Fibroblast of skin of left quadriceps (primary cell): ENCODE measurements at places on chromosomes 12 and 14.

DNA sequence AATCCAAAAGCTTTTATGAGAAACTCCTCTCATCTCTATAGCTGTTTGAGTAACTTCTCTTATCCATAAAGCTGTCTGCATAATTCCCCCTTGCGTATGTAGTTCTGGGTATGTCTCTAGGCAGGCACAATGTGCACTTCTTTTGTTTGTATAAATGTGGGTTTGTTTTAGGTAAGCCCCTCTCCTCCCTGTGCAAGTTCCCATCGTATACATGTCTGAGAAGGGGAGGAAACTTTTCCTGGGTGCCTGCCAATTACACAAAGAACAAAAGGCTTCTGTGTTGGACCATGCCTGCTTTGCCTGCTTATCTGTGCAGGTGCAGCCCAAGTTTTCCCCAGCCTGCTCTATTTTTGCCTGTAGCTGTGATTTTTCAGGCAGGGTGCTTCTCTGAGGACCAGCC lies 96.7 kb downstream of the CCER1 start:
- no peak for DNase-seq

DNA sequence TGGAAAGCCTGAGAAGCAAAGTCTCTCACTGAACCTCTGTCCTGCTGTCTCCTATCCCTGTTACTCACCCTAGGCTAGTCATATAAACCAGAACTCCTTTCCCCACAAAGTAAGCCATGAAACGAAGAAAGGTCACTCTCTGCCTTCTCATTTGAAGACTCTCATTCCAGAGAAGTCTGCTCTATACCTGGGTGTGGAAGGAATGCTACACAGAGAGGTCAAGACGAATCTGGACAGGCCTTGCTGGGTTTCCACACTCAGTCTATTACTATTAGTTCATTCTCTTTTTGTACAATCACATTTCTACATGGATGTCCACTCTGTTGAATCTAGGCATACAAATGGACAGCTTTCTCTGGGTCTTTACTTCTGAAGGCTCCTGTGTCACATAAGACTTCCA lies 2.4 kb upstream of the AEBP2 start:
- no peak for DNase-seq

- no peak for DNase-seq
Observed at GRCh38 chr12:2634471-2634870, 160.3 kb upstream of the FKBP4 start.

DNA sequence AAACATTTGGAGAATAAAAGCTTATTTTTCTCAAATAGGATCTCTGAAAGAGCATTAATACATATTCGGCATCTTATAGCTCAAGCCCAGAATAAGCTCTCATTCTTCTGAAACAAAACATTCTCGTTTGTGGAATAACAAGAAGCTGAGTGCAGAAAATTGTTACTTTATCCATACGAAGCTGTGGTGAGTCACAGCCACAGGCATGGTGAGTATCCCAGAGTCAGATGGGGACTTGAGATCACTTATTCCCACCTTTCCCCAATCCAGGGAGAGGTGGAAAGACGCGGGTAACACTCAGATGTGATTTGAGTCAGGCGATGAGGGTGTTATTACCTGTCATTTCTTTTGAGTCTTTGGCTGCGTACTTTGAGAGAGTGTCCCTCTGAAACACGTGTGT lies 214.6 kb upstream of the TMEM132C start:
- no peak for DNase-seq

- DNase-seq, result peak; percentile 17
Observed at GRCh38 chr12:19893514-19893913, 454.2 kb downstream of the AEBP2 start.

- no peak for DNase-seq
Observed at GRCh38 chr14:41806366-41806975, 199.8 kb downstream of the LRFN5 start.

GRCh38 chr14:88599761-88600439 lies 37.1 kb downstream of the ZC3H14 start:
- no peak for DNase-seq

DNA sequence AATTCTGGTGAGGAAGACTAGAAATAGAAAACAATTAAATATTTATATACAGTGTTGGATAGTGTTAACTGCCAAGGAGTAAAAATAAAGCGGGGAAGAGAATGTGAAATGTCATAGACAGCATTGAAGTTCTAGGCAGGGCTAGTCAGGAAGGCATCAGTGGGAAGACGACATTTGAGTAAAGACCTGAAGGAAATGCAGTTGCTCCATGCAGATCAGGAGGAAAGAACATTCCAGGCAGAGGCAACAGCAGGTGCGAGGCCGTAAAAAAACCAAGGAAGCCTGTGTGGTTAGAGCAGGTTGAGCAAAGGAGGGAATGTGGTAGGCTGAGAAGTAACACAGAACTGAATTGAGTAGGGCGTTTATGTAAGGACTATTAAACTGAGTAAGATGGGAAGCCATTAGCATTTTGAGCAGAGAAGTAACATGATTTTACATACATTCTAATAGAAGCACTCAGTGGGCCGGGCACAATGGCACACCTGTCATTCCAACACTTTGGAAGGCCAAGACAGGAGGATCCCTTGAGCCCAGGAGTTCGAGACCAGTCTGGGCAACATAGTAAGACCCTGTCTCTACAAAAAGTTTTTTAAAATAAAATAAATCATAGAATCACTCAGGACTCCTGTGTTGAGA lies 14.9 kb downstream of the SLC35E3 start:
- DNase-seq, result no peak

- DNase-seq, result no peak
Observed at GRCh38 chr14:60253649-60254048, 4.6 kb downstream of the PPM1A start.

DNA sequence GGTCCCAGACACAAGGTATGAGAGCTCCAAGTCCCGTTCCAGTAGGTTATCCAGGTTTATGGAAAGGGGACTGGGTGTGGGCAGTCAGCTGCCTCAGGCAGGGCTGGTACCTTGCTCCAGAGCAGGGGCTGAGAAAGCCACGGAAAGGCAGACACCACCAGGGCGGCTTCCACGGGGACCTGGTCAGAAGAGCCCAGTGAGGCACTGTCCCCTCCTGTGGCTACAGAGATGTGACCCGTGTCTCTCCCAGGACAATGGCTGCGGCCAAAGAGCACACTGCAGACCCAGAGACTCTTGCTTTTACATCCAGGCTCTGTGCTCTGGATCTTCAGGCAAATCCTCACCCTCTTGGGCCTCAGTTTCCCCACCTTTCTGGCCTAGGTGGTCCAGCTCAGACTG lies 8.8 kb downstream of the SERPINA4 start:
- no peak for DNase-seq

- DNase-seq, result no peak
Observed at GRCh38 chr14:69044965-69045555, 66.0 kb upstream of the ACTN1 start.

- no peak for DNase-seq
Observed at GRCh38 chr12:25249931-25250738, 594 bp downstream of the KRAS start.

DNA sequence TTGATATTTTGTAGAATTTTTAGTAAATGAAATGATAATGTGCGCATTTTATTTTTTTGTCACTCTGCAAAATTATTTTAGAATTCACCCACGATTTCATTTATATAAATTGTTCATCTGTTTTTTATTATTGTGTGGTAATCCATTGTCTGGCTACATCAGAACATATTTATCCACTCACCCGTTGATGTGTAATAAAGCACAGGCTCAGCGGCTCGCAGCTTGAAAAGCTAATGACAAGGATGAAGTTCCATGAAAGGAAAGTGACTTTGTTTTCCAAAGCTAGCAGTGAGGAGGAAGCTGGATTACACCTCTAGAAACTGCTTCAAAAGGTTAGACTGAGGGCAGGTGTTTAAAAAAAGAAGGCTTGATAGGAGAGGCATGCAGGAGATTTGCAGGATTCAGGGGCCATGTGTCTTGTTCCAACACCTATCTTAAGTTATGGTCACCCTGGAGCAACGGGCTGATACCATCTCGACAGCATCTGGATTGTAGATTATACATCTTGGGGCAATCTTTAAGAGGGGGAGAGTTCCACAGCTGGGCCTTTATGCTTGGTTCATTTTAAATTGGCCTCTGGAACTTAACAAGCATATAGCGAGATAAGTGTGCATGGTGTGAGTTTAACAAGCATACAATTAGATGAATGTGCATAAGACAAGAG lies 194.1 kb downstream of the TMTC3 start:
- no peak for DNase-seq

DNA sequence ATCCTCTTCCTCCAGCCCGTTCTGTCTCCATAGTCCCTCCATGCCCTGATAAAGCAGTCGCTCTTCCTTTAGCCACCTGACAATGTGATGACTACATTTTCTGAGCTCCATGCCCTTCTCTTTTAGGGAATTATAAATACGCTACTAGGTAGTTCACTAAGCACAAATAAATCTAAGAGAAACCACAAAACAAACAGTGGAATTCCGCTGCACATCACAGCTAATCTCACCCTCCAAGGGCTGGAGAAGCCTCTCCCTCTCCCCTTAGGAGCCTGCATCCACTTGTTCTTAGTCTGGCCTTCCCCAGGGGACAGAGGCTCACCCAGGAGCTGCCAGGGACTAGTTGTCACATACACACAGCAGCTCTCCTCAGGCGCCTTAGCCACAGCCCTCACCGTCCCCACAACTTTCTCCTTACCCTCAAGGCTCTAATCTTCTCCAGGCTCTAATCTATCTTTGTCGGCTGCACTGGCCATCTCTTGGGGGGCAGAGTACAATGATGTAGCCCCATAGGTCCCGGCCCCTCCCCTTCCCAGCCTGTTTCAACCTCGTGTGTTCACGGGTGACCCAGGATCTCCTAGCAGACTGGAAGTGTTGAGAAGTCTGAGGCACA lies 55.9 kb upstream of the GPR68 start:
- DNase-seq, result no peak

GRCh38 chr12:116434155-116435011 lies 124.8 kb upstream of the MAP1LC3B2 start:
- DNase-seq, result peak; percentile 80
